Heart right ventricle (tissue), 16 donors: ENCODE measurements at places on chromosomes 3 and 15. TPM values are rescaled to one million over a fixed set of nuclear protein-coding genes. Genes with fewer than 3 reads are reported as not detected.

GRCh38 chr3:183488343-183488742, 59.9 kb upstream of the MCF2L2 start:
- no peaks in the 10 kb centered on the region for H3K27me3 ChIP-seq
- DNase-seq, result no peak
- H3K27ac ChIP-seq, result no peak overlapping the region
- H3K4me1 ChIP-seq, result peaks cover 26% of the 10 kb centered on the region
- H3K36me3 ChIP-seq, result no peaks in the 10 kb centered on the region

DNA sequence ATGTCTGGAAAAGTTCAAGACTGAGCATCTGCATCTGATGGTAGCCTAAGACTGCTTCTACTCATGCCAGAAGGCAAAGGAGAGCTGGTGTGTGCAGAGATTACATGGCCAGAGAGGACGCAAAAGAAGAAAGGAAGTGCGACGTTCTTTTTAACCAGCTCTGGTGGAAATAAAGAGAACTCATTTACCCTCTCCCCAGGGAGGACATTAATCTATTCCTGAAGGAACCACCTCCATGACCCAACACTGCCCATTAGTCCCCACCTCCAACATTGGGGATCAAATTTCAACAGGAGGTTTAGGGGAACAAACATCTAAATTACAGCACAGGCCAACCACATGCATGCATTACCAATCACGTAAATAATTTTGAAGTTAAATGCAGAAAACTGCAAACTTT, 1.5 kb upstream of the NCK1 start:
- H3K4me1 ChIP-seq, result peaks cover 61% of the 10 kb centered on the region
- H3K27me3 ChIP-seq, result no peaks in the 10 kb centered on the region
- H3K27ac ChIP-seq, result no peak overlapping the region
- DNase-seq, result no peak
- no peaks in the 10 kb centered on the region for H3K36me3 ChIP-seq

ASB14 gene
- 26.2 TPM for total RNA-seq

C2CD4A gene
- total RNA-seq, result not detected

GOLGA6D gene
- total RNA-seq, result not detected

MASP1 gene
- 179 TPM for total RNA-seq

BCHE gene
- total RNA-seq, result 0.92 TPM

WDR93 gene
- total RNA-seq, result 0.15 TPM

DNA sequence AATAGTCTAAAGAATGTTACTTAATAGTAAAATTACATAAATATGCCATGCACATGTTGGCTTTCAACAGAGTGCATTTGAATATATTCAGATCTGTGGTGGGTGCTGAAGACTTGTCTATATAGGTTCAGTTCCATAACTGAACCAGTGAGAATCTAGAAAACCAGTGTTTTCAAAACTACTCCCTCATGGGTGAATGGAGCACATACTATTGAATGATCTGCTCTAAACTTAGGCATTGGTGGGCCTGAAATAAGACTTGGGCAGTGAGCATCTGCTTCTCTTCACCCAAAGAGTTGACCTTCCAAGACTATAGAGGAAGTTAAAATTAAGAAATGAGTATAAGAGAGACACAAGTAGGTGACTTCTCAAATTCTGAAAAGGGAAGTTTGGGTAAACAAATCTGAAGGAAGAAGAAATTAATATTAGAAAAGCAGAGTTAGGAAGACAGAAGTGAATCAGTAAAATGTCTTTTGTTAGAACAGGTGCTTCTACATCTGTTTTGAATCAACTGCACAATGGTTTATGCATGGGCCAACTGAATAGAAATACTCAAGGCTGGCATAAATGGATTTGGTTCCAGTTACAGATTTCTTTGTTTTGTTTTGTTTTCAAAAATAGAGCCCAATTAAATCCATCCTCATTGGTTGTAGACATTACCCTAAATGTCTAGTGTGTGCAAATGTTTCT, 19.3 kb downstream of the ALCAM start:
- H3K36me3 ChIP-seq, result no peaks in the 10 kb centered on the region
- H3K27ac ChIP-seq, result no peak overlapping the region
- H3K4me3 ChIP-seq, result no peak overlapping the region
- no peaks in the 10 kb centered on the region for H3K4me1 ChIP-seq
- no peak for DNase-seq
- H3K27me3 ChIP-seq, result no peaks in the 10 kb centered on the region

DNA sequence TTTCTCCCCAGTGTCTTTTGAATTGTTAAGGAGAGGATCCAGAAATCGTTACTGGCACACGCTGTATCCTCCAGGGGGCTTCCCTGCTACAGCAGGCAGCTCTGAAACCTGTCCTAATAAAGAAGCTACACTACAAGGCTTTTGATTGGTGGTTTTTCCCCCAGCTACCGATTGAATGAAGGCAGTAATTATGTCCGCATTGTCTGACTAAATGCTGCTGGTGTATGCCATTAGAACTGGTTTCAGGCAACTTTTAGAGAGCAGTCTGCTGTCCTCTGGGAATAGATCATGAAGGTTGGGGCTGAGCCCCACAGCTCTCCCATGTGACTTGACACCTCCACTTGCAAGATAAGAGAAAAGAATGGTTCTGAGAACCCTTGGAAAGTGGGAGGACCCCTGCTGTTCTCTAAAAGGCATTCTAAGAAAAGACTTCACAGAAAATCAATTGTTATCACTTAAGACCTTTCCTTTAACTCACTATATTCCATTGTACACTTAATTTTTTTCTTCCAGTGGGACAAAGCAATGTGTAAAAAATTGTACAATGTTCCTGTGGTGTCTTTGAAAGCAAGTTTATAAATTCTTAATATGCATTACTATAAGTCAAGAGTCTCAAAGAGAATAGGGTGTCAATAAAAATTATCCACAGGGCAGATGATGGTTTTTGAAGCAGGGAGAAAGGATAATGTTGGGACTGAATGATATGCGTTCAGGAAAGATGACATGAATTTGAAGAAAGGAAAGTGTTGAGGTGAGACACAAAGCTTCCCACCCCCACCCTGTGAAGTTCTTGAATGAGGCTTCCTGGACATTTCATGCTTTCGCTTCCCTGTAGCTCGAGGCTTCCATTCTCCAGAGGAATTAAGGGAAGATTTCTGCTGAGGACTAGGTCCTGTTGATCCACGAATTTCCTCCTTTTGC, 53.0 kb upstream of the DAZL start:
- H3K4me1 ChIP-seq, result no peaks in the 10 kb centered on the region
- no peak for DNase-seq
- H3K4me3 ChIP-seq, result no peak overlapping the region
- no peaks in the 10 kb centered on the region for H3K36me3 ChIP-seq
- H3K27ac ChIP-seq, result no peak overlapping the region
